Foreskin keratinocyte (primary cell): ENCODE measurements at places on chromosomes 11 and 22.
A peak's percentile ranks its signal among the peaks of the same experiment; 100 is the strongest.

DNA sequence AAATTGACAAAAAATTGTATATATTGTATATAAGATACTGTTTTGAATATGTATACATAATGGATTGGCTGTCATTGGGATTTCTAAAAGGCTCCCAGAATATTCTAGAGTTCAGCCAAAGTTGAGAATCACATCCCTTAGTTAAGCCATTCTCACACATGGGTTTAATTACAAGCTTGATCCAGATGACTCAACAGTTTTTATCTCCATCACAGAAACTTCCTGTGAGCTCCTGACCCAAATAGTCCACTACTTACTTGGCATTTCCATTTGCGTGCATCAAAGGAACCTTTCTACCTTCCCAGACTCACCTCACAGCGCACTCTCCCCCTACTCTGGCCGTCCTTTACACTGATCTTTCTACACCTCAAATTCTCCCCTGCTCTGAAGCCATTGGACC lies 184.8 kb upstream of the ARHGAP20 start:
- no peak for DNase-seq

- no peak for DNase-seq
Measured at GRCh38 chr11:129214710-129215295, 22.7 kb upstream of the ARHGAP32 start.

GRCh38 chr11:32821917-32822560 lies 7.7 kb upstream of the PRRG4 start:
- no peak for DNase-seq

DNA sequence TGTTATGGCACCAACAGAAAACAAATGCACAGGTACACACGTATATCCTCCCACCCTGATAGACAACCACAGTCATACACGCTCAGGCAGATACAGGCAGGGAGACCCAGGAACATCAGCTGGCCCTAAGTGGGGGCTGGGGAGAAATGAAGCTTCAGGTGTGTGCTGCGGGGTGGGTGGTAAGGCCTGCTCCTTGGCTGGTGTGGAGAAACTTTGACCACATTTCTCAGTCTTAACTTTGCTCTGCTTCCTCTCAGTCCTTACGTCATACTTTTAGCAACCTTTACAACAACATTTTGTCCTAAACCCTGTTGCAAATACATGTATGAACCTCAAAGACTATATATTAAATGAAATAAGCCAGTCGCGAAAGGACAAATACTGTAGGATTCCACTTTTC lies 6.7 kb upstream of the ANAPC15 start:
- no peak for DNase-seq

DNA sequence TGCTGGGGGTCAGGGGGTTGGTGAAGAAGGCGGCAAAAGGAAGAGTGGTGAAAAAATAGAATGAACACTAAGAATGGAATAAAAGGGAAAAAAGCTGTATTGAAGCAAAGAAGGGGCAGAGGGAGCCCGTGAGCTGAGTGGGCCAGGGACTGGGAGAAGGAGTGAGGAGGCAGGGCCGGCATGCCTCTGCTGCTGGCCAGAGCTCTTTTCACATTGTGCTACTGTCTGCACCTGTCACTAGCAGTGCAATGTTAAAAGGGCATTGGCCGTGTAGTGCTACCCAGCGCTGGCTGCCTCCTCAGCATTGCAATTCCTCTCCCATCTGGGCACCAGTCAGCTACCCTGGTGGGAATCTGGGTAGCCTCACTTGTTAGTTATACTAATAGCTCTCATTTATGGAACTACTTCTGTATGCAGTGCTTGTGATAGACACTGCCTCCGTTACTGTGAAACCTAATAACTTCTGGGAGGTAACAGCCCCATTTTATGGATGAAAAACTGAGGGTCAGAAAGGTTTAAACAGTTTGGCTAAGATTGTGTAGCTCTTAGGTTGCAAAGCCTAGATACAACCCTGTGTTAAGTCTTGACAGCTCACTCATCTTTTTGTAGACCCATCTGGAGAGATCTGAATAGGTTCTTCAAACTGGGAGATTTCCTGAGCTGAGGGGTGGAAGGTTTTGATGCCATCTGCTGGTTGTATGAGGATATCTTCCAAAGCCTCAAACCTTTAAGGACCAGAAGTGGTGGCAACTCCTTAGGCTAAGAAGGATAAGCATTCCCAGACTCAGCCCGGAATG lies 8.5 kb downstream of the YPEL4 start:
- no peak for DNase-seq

DNA sequence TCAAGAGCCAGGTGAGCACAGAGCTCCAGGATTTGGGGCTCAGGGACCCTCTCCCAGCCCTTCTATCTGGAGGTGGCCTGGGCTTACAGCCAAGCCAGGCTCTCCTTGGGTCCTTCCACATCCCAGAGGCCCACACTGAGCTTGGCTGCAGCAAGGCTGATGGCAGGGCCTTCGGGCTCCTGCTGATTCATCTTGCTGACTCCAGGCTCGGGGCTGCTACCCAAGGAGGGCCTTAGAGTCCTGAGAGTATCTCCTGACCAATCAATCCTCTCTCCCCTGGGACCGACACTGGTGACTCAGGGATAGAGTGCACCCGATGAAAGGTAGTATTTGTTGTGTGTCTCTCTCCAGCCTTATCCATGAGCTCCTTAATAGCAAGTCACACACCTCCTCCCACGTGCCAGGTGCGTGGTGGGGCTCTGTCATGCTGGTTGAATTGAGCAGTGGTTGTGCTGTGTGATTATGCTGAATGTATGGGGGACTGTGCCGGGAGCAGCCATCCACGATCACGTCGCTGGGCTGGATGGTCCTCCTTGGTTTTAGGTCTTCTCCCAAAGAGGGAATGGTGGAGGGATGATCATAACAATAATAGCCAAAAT lies 62.3 kb downstream of the GRIK4 start:
- no peak for DNase-seq

GRCh38 chr11:9732453-9732852 lies 68.6 kb downstream of the SWAP70 start:
- no peak for DNase-seq

GRCh38 chr11:89540826-89541225 lies 49.7 kb upstream of the NOX4 start:
- no peak for DNase-seq

DNA sequence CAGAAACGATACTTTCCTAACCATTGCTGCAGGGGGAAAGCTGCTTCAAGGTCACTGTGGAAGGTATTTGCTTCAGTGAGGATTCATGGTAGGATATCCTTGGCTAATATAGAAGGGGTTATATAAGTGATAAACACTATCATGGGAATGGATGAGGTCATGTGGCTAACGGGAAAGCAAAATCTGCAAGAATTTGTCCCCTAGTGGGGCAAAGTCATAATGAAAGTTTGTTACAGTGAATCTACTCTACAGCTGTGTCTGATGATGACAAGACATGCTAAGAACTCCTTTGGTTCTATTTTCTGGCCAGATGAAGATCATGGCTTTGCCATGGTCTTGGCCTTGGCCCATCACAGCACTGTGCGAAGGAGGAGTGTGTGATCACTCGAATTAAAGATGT lies 13.8 kb downstream of the MMP20 start:
- no peak for DNase-seq

DNA sequence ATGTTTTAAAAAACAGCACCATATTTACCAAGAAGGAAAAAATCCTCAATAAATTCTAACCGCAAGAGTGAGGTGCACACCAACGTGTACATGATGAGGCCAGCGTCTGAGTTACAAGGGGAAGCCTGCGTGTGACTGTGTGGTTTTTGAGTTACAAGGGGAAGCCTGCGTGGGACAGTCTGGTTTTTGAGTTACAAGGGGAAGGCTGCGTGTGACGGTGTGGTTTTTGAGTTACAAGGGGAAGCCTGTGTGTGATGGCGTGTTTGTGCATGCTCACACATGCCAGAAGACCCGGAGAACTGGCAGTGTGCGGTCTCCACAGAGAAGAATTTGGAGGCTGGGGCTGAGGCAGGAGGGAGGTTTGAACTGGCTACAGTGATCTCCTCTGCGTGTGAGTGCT lies 1376.4 kb downstream of the TBC1D22A start:
- DNase-seq = no peak

DNA sequence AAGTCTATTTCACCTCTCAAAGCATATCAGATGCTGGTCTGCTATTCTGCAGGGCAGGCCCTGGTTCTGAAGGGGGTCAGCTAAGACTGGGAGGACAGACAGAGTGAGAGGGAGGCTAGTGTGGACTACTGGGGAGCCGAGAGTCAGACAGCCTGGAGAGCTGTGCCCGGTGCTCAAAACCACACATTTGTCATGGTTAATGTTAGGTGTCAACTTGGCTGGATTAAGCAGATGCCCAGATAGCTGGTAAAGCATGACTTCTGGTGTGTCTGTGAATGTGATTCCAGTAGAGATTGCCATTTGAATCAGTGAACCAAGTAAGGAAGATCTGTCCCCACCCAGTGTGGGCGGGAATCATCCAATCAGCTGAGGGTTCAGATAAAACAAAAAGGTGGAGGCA lies 102.6 kb downstream of the SNX19 start:
- DNase-seq = no peak

DNA sequence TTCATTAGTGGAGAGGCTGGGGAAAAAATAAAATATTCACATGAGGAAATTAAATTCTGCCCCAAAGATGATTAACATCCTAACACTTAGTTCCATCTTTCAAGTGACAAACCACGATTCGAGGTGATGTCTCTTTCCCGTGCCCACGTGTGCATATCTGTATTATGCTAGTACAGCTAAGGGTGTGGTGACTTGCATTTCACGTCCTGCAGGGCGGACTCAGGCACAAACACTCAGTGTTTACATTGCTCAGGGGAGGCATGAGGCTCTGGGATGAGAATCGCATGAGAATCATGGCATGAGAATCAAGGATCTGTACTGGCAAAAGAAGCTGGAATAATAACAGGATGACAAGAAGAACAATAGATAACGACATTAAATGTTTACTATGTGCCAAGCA lies 179.4 kb downstream of the NTM start:
- DNase-seq = no peak

- peak; percentile 62 for DNase-seq
Measured at GRCh38 chr11:1772270-1773130, 8.8 kb upstream of the CTSD start.

DNA sequence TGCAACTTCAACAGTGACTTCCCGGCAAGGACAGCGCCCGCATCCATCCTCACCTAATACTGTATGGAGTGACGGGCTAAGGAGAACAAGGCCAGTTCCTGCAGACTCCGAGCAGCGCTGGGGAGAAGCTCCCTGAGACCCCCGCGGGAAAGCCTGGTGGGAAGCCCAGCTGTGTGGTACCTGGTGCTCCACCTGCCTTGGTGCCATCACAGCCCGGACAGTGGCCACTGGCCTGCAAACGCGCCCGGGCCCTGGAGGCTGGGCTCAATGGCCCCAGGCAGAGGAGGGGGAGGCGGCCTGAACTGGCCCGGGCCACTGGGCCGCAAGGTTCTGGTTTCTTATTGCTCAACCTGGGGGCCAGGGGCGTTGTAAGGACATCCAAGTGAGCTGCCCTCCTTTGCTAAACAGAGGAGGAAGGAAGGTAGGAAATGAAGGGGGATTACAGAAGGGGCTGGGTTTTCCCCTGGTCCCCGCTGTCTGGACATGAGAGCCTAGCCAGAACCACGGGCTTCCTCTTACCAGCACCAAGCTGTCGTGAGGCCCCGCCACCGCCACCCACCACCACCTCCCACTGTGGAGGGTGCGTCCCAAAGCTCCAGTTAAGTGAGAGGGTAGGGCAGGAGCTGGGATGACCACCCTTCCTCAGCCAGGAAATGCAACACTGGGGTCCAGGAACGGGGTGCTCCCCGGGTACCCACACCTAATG lies 8.5 kb upstream of the CDC42BPG start:
- DNase-seq = no peak

DNA sequence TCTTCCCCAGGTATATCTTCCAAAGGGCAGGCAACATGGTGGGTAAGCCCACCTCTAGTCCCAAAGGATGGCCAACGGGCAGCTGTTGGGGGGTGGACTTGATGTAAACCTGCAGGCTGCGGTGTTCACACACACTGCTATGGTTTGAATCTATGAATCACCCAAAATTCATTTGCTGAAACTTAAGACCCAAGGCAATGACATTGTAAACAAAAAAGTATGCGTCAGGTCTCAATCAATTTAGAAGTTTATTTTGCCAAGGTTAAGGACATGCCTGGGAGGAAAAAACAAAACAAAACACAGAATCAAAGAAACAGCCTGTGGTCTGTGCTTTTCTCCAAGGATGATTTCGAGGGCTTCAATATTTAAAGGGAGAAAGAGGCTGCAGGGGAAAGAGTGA lies 18.3 kb downstream of the RCN1 start:
- no peak for DNase-seq

- DNase-seq = peak; percentile 10
Measured at GRCh38 chr11:125923012-125923579, 18.8 kb downstream of the DDX25 start.

DNA sequence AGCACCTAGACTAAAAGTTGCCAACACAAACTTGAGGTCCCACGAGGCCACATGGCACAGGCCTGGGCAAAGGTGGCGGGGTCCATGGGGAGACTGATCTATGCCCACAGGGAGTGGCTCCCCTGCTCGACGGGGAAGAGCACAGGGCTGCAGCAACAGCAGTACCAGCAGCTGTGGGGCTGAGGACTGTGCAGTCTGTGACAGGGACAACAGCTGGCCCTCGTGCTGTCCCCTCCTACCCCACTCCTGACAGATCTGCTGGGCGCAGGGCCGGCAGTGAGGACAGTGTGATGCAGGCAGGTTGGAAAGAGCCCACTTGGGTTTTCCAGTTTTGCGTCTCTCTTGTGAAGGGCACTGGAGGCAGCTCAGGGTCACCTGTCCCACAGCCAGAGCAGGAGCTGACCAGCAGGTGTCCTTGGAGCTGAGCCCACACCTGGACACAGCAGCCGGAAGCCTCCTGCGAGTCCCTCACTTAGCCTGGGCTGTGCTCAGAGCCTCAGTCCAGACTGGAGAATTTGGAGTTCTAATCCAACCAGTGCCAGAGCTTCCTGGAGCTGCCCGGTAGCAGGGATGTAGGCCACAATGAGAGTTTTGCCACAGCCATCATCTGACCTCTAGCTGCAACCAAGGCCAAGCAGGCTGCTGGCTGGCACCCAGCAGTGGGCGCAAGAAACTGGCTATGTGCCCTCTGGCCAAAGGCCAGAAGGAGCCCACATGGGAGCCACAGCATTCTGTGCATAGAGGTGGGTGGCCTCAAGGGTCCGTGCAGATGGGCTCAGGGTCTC lies 3.6 kb upstream of the GAS2L1 start:
- no peak for DNase-seq

- no peak for DNase-seq
Measured at GRCh38 chr11:85783758-85784157, 27.2 kb downstream of the SYTL2 start.

GRCh38 chr11:43644621-43645299 lies 35.8 kb upstream of the HSD17B12 start:
- DNase-seq = no peak

- no peak for DNase-seq
Measured at GRCh38 chr11:10808235-10808552, 532 bp downstream of the EIF4G2 start.

- DNase-seq = no peak
Measured at GRCh38 chr11:91698845-91699244, 525.8 kb upstream of the FAT3 start.

GRCh38 chr11:27075192-27075591 lies 34.6 kb downstream of the BBOX1 start:
- DNase-seq = no peak

- DNase-seq = no peak
Measured at GRCh38 chr11:119065369-119065768, 2.2 kb upstream of the VPS11 start.
